EL (cell line): ENCODE measurements at places on chromosomes 2 and 18.

DNA sequence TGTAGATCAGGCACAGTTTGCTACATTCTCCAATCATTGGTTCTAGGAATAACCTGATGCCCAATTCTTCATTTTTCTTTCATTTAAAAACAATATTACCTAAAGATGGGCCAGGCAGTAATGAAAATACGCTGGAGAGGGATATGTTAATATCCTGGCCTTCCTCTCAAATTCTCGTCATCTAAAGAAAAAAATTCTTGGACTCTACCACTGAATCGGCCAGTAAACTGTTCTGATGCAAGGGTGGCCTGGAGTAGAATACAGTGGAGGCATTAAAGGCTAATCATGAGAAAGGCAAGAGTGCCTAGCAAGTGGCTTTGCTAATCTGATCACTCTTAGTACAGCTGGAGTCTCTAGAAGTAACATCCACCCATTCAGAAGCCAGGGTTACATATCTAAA lies 157.7 kb downstream of the ANTXR1 start:
- DNase-seq = no peak

GRCh38 chr2:97742381-97742847 lies 29.0 kb downstream of the ZAP70 start:
- no peak for DNase-seq

DNA sequence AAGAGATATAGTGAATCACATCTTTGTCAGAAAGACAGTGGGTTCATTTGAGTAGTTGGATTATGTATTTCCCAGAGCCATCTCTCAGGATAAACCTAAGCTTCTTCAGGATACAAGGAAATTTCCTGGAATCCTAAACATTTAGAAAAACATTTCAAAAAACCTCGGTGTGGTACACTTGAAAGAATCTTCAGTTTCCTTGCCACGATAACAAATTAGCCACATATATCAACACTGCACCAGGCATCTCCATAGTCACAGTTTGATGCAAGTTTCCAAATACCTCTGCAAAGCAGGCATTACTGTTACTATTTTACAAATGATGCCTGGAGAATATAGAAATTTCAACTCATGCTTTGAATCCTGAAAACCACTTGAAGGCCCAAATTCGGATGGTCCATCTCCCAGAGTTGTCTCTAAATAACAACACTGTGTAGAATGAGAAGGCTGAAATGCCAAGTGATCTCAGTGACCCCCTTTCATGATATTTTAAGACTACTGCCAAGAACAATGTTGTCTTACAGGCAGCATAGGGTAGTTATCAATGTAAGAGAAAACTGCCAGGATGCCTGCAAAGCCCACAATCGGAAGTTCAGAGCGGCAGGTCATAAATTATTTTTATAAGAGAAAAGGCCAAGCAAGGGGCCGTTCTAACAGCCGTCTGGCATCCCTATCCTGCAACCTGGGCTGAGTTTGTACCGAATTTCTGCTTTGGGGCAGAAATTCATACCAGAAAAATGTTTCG lies 307.9 kb downstream of the TXNL1 start:
- DNase-seq = no peak

GRCh38 chr2:112625474-112626114 lies 20.1 kb upstream of the SLC20A1 start:
- DNase-seq = no peak

DNA sequence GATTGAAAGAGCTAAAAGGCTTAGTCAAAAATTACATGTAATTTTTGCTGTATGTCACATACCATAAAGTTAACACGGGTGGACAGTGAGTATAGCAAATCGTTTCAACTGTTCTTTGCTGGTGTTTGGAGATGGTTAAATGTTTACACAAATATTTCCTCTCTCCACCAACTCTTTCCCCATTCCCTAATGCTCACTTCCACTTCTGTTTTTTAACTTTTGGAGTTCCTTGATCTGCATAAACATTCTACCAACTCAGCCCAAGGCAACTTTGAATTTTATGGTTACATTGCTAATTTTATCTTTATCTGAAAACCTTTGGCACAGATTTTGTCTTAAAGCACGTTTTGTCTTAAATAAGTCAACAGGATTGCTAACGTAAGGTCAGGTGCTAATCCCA lies 1.9 kb upstream of the SPOPL start:
- no peak for DNase-seq

DNA sequence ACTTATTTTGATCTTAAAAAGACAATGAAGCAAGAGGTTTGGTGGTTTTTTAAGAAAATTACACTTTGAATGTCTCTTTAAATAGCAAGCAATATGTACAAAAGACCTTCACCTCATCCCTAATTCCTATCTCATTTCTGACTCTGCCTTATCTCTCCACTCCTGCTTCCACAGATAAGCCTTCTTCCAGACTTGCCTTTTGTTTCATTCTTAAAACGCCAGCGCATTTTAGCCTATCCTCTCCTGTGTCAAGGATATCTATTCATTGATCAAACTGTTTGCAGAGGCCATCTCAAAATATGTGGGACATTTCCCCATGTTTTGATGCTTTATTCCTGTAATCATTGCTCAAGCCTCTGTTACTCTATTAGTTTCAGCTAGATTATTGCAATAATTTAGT lies 562.5 kb downstream of the PARD3B start:
- DNase-seq = no peak

DNA sequence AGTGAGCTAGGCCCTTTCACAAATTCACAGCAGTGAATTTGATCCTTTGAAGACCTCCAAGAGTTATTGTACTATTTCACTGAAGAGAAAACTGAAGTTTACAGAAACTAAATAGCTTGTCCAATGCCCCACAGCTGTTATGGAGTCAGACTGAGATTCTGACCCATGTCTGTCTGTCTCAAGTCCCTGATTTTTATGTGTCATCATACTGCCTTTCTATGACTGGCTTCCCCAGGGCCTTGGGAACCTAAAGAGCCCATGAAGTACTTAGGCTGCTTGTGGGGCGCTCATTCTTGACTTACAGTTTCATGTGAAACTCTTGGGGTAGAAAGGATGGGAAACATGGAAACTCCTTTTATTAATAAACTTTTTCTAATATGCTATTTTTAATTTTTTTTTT lies 107.7 kb downstream of the ATL2 start:
- no peak for DNase-seq

GRCh38 chr18:23320709-23321236 lies 132.3 kb upstream of the RIOK3 start:
- no peak for DNase-seq

DNA sequence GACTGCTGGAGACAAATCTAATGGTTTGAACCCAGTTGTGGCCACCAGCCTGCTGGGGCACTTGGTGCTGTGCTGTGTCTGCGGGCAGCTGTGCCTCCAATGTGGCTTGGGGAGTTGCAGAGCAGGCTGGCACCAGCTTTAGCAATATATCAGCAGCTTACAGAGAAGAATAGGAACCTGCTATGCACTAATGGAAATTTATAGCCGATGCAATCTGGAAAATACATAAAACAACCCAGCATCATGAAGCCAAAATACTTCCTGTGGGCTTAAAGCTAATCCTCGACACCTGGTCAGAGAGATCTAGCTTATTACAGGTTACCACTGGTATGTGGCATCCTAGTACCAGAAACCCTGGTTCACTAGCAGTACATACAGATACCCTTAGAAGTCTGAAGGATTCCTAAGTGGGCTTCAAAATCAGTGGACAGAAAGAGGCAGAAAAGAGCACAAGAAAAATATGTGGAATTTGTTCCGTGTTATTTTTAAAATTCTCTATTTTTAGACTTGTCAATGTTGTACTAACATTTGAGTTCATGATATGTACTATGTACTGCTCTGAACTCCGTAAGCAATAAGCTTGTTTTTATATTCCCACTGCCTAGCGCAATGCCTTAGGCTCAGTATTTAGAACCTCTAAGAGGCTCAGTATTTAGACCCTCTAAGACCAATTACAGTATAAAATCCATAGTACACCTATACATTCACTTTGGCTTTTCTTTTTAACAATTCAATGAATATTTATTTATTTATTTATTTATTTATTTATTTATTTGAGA lies 194.7 kb downstream of the UXS1 start:
- no peak for DNase-seq

GRCh38 chr2:7736646-7737305 lies 819.6 kb downstream of the RNF144A start:
- peak; percentile 49 for DNase-seq

DNA sequence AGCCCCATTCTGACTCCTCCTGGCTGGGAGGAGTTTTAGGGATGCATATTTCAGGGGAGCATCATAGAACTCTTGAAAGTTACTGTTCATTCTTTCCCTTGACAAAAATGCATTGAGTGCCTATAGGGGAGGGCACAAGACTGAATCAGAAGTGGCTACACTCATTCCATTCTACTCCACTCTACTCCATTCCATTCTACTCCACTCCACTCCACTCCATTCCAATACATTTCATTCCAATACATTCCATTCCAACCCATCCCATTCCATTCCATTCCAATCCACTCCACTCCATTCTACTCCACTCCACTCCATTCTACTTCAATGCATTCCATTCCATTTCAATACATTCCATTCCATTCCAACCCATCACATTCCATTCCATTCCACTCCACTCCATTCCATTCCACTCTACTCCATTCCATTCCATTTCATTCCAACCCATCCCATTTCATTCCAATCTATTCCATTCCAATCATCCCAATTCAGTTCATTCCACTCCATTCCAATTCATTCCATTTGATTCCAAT lies 110.8 kb downstream of the LOXHD1 start:
- peak; percentile 18 for DNase-seq

- no peak for DNase-seq
Measured at GRCh38 chr2:105883911-105884694, 139.4 kb downstream of the NCK2 start.

DNA sequence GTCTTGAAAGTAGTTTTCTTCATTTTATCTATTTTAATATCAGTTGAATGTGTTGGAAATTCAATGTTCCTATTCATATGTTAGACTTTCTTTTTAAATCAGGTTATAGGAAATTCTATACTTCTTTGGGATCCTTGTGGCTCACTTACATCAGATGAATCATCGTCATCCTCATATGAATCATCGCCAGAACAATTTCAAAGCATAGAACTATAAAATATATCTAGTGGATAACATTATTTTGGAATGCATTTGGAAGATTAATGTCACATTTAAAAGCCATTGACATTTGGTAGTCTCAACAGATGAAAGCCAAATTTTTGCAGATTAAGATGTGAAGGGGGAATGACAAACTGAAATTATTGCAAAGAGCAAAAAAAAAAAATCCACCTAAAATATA lies 94.1 kb downstream of the FAM161A start:
- DNase-seq = peak; percentile 75

DNA sequence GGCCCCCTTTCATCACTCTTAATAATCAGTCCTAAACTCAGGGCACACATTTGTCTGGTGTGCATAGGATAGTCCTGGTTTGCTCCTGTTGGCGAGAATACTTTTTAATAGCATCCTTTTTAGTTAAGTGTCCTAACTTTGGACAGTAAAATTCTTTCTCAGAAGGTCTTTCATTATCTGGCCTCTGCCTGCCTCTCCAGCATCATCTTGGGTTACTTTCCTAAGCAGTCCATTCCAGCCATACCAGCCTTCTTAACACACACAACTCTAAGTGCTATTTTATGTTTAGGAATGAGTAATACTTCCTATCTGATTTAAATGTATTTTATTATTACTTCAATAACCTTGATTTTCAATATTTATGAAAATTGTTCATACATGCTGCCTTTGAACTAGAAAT lies 151.0 kb downstream of the ACOXL start:
- DNase-seq = peak; percentile 4

DNA sequence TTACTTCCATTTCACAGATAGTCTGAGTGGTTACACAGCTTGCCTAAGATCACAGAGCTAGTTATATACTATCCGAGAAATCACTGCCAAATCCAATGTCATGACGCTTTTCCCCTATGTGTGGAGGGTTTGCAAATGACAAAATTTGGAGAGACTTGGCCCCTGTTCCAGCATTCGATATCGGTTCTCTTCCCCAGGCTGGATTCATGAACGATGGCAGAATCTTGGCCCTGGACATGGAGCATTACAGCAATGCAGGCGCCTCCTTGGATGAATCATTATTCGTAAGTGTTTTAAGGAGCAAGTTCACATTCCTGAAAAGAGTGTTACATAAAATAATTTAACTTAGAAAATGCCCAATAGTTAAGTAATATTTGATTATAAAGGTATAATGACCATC lies 55.1 kb downstream of the AOX1 start:
- DNase-seq = no peak

GRCh38 chr2:207763303-207763917 lies 6.3 kb downstream of the FZD5 start:
- DNase-seq = no peak

- DNase-seq = no peak
Measured at GRCh38 chr2:239190361-239190760, 210.5 kb downstream of the HDAC4 start.

DNA sequence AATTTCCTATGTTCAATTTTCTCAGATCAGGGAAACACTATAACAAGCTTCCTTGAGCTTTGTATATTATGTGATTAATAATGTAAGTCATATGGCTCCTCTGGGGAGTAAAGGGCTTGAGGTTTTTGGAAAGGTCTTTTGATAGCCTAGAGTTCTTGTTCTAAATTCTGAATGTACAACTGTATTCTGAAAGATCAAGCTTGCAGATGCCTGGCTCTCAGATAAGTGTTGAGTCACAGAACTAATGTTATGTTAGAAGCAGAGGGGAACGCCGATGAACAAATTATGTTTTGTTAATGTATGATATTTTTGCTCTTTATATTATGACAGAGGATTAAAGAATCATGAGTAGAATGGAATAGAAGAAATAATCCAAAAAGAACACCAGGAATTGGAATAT lies 170.1 kb downstream of the RPRM start:
- no peak for DNase-seq

- DNase-seq = no peak
Measured at GRCh38 chr2:98383166-98383565, 36.9 kb downstream of the CNGA3 start.

DNA sequence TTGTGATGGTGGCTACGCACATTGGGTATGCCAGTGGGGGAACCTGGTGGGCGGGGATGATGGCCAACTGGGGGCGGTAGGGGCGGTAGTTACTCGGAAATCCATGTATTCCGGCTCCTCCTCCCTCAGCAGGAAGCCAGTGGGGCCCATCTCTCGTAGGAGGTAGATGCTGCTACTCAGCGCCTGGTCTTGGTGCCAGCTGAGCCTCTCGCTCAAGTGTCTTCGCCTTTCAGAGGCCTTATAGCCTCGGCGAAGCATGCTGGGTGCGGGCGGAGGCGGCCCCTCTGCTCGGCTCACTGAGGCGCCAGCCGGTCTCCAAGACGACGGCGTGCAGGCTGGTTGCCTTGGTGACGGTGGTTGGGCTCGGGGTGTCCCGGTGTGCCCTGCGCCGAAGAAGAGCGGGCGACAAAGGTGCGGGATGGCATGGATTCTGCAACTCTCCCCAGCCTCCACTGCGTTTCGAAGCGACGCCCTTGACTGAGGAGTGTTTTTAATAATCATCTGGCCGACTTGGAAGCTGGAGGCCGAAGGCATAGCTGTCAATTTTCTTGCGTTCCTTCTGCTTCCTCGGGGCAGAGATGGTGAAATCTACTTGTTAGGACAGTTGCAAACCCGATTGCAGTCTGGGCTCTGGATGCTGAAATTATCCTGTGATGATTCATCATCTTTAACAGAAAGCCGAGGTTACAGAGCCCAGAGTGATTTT lies at the start of gene ZSWIM2:
ZSWIM2 (minus strand) TSS at position 298 of the 706 bp plus-strand sequence; CDS start at position 258, 40 bp downstream.
- peak; percentile 87 for DNase-seq
